ENCODE measurements at places on chromosomes 6 and 20.

DNA sequence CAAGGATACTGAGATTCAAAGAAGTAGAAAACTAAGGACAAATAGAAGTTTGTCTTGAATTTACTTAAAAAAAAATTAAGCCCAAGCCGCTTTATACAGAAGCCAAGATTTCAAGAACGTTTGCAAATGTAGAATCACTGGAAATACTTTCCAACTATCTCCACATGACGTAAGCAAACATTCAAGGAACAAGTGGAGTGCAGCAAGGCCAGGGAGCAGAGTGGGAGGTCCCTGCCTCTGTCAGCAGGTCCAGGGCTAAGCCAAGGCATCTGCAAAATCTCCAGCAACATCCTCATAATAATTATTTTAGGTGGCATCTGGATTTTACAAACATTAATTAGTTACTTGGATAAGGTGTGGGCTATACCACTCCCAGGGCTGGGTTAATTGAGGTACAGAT, 60.1 kb upstream of the AKIRIN2 start:
- DNase-seq: no peak

DNA sequence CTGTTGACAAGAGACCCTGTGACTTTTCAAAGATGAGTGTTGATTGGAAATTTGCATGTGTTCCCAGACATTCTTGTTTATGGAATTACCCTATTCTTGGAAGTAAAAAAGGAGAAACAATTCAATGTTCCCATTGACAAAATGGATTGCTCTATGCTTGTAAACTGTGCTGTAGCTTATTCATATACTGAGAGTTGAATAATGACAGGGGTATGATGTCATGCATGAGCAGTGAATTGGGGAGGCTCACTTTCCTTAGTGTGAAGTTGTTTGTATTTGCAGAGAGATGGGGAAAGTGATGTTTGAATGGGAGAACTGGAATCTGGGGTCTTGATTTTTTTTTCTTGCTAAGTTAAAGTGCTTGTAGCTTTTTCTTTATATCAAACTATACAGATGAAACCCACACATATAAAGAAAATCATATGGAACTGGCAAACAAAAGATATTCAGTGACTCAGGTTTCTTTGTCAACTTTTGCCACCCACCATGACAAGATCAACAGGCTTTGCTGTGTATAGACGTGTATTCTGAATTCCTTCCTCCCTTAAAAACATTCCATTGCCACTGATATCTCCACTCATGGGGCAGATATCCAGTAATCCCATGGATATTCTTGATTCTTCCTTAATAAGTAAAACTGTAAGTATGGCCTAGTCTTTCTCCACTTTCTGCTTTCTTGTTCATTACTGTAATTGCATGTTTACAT, 97.8 kb upstream of the JAG1 start:
- no peak for DNase-seq

DNA sequence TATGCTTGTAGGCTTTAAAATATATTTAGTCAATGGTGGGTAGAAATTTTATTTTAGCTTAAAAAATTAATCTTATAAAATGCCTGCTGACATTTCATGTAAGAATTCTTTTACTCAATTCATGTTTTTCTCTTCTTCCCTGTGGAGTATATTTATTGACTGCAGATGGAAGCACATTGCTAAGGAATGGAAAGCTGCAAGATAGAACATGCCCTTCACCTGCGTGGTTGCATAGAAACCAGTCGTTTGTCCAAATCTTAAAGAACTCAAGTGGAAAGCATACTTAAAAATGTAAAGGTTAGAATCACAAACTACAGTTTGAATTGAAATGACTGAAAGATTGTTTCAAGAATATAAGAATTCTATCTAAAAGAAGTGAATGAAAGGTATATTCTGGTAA, 30.7 kb downstream of the C6orf163 start:
- DNase-seq: no peak

- no peak for DNase-seq
Observed at GRCh38 chr6:90382760-90383159, 86.1 kb upstream of the BACH2 start.

DNA sequence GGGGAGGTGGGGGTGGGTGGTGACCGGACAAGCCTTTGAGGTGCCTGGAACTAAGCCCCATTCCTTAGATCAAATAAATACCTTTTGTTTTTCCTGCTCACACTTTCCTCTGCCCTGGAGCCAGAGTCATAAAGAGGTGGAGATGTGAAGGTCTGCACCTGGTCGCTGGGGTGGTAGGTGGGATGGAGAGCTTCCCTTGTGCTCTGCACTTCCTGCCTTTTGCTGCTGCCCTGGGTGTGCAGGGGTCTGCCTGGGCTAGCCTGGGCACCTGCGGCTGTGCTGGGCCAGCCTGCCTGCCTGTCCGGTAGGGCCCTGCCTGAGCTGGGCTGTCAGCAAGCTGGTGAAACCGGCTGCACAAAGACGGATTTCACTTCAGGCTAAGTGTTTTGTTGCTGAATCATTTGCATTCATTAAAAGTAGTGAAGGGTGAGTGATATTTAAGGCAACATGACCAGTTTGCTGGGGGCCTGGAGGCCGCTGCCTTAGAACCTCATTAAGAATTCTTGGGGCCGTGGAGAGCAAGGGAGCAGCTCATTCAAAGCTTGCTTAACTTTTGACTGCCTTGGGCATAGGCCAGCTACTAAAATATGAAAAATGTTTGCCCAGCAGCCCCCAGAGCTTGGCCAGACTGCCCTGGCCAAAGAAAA, 20.5 kb downstream of the PTK7 start:
- DNase-seq: no peak

DNA sequence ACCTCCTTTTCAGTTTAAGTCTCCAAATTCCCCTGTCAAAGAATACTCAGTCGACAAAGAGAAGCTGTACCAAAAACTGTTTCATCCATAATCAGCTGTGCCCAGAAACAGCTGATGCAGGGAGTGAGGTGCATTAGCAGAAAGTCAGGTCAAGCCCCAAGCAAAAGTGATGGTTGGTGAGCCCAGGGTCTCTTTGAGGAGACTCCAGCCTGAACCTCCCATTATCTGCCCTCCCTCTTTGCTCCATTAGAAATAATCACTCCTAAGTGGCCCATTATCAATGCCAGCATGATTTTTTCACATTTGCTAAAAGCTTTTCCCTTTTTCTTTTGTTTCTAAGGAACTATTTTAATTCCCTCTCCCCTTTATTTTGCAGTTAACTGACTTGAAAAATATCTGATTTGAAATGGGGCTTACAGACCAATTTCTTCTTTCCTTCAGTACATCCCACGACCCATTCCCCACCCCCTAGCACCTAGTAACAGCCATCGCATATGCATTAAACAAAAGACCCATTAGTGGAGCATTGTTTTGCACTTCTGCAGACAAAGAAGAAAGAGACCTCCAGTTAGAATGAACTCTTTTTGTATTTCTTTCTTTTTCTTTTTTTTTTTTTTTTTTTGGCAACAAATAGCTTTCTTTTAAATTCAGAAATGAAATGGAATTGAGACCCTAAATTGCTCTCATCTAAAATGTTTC, 257.0 kb downstream of the GRIK2 start:
- DNase-seq: no peak

DNA sequence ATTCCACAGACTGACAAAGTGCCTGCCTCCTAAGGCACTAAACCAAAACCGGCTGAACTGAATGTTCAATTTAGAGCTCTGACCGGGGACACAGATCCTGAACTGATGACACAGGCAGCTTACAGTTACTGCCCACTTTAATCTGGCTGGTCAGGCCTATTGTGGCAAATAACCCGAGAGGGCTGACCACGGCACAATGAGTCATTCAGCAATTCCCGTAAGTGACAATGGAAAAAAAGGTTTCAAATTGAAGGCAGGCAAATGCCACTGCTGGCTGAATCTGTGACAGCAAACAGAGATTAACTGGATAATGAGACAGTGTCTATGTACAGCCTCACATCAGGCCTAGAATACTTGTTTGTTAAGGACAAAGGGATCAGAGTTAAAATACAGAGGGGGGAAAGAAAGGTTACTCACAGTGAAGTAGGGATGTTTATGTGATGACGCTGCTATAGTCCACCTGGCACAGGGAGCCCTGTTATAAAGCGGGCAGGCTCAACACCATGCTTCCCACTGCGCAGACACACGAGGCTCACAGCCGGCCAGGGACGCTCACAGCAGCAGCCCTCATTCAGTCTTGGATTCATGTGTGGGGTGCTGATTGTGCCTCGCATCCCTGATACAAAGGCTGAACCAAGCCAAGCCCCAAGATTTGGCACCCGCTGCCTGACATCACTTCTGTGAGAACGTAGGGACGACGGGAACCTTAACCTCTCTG, 54.4 kb downstream of the RTN4IP1 start:
- peak; percentile 4 for DNase-seq

DNA sequence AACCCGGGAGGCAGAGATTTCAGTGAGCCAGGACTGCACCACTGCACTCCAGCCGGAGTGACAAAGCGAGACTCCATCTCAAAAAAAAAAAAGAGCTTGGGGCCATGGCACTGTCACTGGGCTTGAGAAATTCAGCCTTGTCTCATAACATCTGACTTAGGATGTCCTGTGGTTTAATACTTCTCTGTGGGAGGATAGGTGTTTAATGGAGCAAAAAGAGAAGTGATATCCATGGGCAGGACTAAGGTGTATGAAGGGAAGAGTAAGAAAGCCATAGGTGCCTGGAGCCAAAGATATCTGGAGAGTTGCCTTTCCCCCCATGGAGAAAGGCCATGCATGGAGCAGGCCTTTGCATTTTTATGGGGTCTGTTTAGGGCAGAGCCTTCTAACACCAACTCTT, 11.2 kb downstream of the BMP6 start:
- no peak for DNase-seq

GRCh38 chr6:93416571-93417420, 2.6 kb downstream of the EPHA7 start:
- peak; percentile 43 for DNase-seq

DNA sequence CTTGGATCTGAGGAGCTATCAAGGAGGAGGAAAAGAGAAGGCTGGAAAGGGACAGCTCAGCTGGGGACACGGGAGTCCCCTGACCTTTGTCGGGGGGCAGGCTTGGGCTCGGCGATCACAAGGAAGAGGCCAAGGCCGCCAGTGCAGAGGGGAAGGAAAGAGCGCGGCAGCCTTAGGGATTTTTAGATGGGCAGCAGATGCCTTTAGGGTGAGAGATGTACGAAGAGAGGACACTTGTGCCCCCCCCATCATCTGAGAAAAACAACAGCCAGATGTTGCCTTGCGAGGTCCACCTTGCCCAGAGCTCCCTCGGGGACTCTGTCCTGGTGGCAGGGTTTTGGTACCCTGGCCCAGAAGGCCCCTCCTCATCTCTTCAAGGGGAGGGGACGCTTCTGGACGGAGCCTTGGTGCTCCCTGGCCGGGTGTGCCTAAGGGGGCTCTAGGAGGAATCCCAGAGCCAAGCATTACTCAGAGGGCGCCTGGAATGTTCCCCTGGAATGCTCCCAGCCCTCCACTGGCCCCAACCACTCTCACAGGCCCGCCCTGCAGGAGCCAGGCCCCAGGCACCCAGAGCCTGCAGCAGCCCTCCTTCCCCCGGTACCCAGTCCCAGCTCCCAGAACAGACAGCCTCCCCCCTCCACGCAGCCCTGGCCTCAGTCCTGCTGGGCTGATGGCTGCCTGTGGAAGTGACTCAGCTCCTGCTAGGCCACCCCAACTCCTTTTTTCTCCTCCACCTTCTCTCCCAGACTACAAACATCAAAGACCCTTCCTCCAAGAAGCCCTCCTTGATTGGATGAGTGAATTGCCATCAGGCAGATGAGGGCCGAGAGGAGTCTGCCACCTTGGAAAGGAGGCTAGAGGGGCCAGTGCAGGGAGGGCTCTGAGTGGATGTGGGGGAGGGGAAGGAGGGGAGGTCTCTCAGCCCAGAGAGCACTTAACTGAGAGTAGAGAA, 1.8 kb downstream of the ADAM33 start:
- no peak for DNase-seq

- DNase-seq: no peak
Observed at GRCh38 chr6:150690681-150691080, 91.0 kb downstream of the PLEKHG1 start.

DNA sequence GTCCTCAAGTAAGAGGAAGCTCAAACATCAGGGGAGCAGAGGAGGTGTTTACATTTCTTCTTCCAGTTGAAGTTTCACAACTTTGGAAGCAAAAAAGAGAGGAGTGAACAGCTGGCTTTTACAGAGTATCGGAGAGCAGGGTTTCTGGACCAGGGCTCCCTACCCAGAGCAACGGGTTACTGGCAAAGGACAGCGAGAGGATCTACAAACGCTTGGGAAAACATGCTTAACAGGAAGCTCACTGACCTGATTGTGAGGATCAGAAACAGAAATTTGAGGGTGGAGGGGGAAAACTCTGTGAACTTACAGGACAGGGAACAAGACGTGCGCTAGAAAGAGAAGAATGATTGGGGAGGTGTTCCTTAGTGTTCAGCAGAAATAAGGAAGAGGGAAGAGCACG, 85.7 kb upstream of the TAB2 start:
- DNase-seq: no peak

GRCh38 chr20:43909720-43910119, 4.9 kb upstream of the TOX2 start:
- no peak for DNase-seq

- no peak for DNase-seq
Observed at GRCh38 chr6:1388630-1389368, 577 bp upstream of the FOXF2 start.
